Natural killer cell (primary cell): ENCODE measurements at places on chromosomes 2 and 18. TPM values are rescaled to one million over a fixed set of nuclear protein-coding genes. Genes with fewer than 3 reads are reported as not detected.

DNA sequence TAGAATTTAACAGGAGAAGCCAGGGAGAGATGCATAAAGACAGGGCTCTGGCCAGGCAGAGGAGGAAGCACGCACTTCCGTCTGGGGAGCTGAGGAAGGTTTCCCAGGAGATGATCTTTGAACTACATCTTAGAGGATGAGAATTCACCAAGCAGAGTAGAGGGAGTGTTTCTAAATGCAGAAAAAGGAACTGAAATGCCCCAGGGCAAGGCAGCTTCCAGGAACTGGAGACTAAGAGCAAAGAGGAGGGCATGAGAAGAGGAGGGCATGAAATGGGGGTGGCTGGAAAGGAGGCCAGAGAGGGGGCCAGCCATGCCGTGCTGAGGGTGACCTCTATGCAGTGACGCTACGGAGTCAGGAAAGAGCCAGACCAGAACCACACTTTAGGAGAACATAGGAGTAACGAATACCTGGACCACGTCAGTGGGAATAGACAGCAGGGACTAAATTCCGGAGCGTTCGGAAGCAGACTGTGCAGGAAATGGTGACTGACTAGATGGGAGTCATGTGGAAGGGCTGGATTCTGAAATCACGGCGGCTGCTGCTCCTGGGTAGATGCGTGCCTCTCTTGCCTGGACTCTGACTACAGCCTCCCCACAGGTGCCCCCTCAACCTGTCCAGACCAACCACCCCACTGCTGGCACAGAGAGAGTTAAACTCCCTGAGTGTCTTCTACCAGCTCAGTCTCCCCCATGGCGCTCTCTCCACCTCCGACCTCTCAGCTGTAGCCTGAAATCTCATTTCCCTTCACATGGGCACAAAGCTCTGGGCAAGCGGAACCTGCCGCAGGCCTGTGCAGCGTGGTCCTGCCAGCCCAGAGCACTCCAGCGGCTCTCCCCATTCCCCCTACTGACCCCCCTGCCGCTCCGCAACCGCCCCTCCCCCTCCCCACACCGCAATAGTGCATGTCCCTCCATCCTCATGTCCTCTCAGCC lies 87.0 kb upstream of the RTN4 start:
- no peak for DNase-seq
- no peak overlapping the region for H3K4me3 ChIP-seq
- H3K4me1 ChIP-seq: peaks cover 14% of the 10 kb centered on the region
- no peaks in the 10 kb centered on the region for H3K36me3 ChIP-seq

DNA sequence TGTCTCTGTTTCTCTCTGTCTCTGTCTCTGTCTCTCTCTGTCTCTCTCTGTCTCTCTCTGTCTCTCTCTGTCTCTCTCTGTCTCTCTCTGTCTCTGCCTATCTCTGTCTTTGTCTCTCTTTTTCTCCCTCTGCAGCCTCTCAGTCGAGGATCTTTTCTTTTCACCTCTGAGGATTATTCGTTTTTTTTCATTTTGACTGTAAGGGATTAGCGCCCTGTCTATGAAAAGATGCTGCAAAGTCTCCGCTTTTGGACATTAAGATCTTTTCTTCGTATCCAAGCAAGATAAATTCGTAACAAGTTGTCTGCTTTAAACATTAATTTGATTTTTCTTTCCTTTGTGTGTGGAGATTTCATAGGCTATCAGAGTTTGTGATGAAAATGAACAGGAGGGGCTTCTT lies 191.2 kb upstream of the TPO start:
- no peaks in the 10 kb centered on the region for H3K36me3 ChIP-seq
- DNase-seq: no peak
- no peaks in the 10 kb centered on the region for H3K27me3 ChIP-seq
- H3K27ac ChIP-seq: no peak overlapping the region
- no peaks in the 10 kb centered on the region for H3K4me1 ChIP-seq

- no peaks in the 10 kb centered on the region for H3K36me3 ChIP-seq
- H3K4me3 ChIP-seq: no peak overlapping the region
- no peaks in the 10 kb centered on the region for H3K4me1 ChIP-seq
These were observed 33.3 kb upstream of the LGALSL start for GRCh38 chr2:64420677-64421076.

- no peaks in the 10 kb centered on the region for H3K27me3 ChIP-seq
- H3K4me1 ChIP-seq: peaks cover 4% of the 10 kb centered on the region
- DNase-seq: no peak
- H3K4me3 ChIP-seq: no peak overlapping the region
These were observed 8.3 kb downstream of the ARL5A start for GRCh38 chr2:151819920-151820319.

DNA sequence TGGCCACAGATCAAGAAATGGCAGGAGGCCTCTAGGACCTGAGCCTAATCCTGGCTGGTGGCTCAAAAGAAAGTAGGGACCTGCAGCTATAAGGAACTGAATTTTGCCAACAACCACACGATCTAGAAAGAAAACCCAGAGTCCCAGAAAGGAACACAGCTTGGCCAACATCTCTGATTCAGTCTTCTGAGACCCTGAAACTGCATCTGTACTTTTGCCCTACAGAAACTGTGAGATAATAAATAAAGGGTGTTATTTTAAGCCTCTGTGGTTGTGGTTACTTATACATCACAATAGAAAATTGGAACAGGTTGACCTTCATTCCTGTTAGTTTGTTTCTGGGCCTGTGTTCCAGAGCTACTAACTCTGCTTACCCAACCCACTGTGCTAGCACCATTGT lies 356.8 kb upstream of the ST6GAL2 start:
- H3K36me3 ChIP-seq: no peaks in the 10 kb centered on the region
- H3K27ac ChIP-seq: no peak overlapping the region
- no peaks in the 10 kb centered on the region for H3K27me3 ChIP-seq
- no peak for DNase-seq
- H3K4me3 ChIP-seq: no peak overlapping the region

DNA sequence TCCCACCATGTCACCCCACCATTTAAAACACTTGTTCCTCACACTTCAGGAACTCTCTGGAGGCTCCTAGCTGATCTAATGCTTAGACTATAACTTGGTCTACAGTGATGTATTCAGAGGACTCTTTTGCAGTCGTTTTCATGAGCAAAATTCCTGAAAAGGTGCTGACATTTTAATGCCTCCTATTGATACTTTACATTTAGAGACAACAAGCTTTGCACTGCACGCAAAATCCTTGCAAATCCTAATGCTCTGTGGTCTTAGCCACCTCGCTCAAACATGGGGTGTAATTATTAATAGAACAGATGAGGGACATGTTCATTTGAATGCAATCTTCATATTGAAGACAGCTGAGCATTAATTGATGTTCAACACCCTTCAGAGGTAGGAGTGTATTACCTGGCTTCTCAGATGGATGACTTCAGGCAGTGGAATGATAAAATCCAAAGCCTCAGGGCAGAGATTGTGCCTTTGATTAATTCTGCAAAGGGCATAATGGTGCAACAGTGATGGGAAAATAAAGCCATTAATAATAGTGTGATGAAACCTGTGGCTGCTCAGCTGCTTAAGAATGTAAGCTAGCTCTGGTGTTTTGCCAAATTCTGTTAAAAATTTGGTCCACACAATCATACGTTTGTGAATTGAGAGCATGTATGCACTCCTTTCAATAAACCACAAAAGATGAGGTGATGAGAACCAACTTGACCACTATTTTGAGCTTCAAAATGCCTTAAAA lies 5.4 kb downstream of the CTAGE1 start:
- no peak overlapping the region for H3K4me3 ChIP-seq
- H3K36me3 ChIP-seq: no peaks in the 10 kb centered on the region
- H3K4me1 ChIP-seq: peaks cover 17% of the 10 kb centered on the region
- no peaks in the 10 kb centered on the region for H3K27me3 ChIP-seq
- H3K27ac ChIP-seq: no peak overlapping the region

DNA sequence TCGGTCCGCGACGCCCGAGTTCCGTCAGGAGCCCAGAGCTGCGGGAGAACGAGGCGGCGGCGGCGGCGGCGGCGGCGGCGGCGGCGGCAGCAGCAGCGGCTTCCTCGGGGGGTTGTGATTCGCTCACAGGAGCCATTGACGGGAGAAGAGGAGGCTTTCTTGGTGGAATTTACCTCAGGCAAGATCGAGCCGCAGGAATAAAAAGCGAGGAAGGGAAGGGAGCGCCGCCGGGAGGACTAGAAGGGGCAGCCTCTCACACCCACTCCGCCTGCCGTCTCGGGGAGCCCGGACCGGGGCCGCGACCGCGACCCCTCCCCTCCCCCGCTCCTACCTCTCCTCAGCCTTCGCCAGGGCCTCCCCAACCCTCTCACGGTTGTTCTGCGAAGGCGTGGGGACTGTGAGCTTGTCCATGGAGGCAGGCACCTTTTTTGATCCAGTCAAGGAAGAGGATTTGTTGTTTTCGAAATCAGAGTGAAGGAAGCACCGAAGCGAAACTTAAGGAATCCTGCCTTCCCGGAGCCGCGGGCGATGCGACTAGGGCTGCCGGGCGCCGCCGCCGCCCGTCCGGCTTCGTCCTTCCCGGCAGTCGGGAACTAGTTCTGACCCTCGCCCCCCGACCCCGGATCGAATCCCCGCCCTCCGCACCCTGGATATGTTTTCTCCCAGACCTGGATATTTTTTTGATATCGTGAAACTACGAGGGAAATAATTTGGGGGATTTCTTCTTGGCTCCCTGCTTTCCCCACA lies 506 bp downstream of the BMPR2 start:
- H3K27ac ChIP-seq: peak overlapping the region; percentile 17
- peak; percentile 43 for DNase-seq
- H3K36me3 ChIP-seq: no peaks in the 10 kb centered on the region
- H3K4me3 ChIP-seq: peak overlapping the region; percentile 72
- no peaks in the 10 kb centered on the region for H3K27me3 ChIP-seq

- no peak for DNase-seq
- no peaks in the 10 kb centered on the region for H3K36me3 ChIP-seq
- no peak overlapping the region for H3K27ac ChIP-seq
- H3K4me3 ChIP-seq: no peak overlapping the region
- H3K4me1 ChIP-seq: no peaks in the 10 kb centered on the region
These were observed 677.0 kb downstream of the RNF144A start for GRCh38 chr2:7594211-7594610.

- no peaks in the 10 kb centered on the region for H3K27me3 ChIP-seq
- no peaks in the 10 kb centered on the region for H3K4me1 ChIP-seq
These were observed 193.7 kb upstream of the PIEZO2 start for GRCh38 chr18:11343096-11343495.

DNA sequence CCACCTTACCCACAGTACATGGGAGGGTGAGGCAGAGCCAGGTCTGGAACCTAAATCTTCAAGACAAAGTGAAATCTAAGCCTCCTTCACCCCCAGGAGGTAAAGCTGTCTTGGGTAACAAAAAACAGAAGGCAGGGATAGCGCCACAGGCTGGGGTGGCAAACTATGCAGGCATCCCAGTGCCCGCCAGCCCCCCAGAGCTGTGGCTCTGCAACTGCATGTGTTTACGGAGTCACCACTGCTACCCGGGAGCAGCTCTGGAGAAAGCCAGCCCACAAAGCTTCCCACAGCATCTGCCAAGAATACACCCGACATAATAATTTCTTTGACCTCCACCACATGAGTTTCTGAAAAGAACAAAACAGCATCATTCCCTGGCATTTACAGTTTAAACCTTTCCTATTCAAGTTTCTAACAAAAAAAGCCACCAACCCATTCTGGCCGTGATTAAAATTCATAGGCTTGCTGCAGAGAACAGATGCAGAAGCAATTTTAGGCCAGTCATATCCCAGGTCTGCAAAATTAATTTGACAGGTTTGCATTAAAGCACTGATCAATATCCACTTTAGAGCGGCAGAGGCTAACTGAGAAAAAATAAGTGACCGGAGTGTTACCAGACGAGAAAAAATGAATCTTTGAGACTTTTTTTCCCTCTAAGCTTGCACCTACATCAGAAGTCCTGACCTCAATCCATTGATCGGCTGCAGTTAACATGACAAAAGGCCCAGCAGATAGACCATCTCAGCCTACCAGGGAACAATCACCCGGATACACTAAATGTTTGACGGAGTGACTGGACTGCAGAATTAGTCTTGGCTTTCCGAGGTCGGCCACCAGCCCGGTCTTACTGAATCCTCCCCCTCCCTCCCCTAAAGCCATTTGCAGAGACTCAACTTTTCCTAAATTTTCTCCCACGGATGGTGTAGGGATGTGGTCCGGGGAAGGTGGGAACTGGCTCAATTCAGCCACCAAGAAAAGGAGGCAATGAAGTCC lies 309.6 kb upstream of the SKOR2 start:
- H3K4me3 ChIP-seq: no peak overlapping the region
- H3K27ac ChIP-seq: no peak overlapping the region
- DNase-seq: no peak
- no peaks in the 10 kb centered on the region for H3K4me1 ChIP-seq

DNA sequence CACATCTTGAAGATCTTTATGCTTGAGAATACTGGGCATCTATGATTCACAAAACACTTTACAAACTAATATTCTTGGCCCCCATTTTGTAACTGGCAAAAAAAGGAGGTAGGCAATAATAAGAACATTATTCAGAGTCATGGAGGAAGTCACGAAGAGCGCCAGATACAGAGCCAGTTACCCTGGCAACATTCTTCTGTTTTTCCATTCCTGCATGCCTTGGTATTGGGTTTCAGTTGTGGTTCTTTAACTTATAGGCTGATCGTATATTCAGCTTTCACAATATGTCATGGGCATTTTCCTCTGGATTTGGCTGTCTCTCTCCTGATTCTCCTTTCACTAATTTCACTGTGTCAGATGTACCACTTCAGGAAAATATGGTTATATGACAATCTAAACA lies 234.7 kb downstream of the HRH4 start:
- H3K36me3 ChIP-seq: no peaks in the 10 kb centered on the region
- no peak overlapping the region for H3K4me3 ChIP-seq
- no peaks in the 10 kb centered on the region for H3K27me3 ChIP-seq
- DNase-seq: no peak
- H3K27ac ChIP-seq: no peak overlapping the region
- no peaks in the 10 kb centered on the region for H3K4me1 ChIP-seq

GRCh38 chr2:18791172-18791797 lies 201.9 kb upstream of the NT5C1B start:
- no peaks in the 10 kb centered on the region for H3K4me1 ChIP-seq
- H3K27me3 ChIP-seq: no peaks in the 10 kb centered on the region
- H3K4me3 ChIP-seq: no peak overlapping the region
- no peak overlapping the region for H3K27ac ChIP-seq
- H3K36me3 ChIP-seq: no peaks in the 10 kb centered on the region

GRCh38 chr2:185291035-185291647 lies 447.5 kb upstream of the FSIP2 start:
- DNase-seq: peak; percentile 15
- no peaks in the 10 kb centered on the region for H3K4me1 ChIP-seq
- H3K27me3 ChIP-seq: no peaks in the 10 kb centered on the region
- H3K27ac ChIP-seq: no peak overlapping the region
- no peaks in the 10 kb centered on the region for H3K36me3 ChIP-seq
- no peak overlapping the region for H3K4me3 ChIP-seq

The VWC2L gene
- not detected for total RNA-seq

The MAL gene
- 3.3 TPM for total RNA-seq

The SCG2 gene
- not detected for total RNA-seq

The PROKR1 gene
- not detected for total RNA-seq

The SP140 gene
- total RNA-seq: 69.1 TPM

The CNDP1 gene
- 0.57 TPM for total RNA-seq

The CD207 gene
- total RNA-seq: not detected

The GMCL1 gene
- 49.4 TPM for total RNA-seq

The OTX1 gene
- total RNA-seq: not detected

The EPHA4 gene
- 27.2 TPM for total RNA-seq

The ACTG2 gene
- total RNA-seq: not detected

The UCN gene
- 1.6 TPM for total RNA-seq

The RBM43 gene
- total RNA-seq: 10.9 TPM

The HOXD12 gene
- not detected for total RNA-seq

The OR6B2 gene
- total RNA-seq: not detected
